ENCODE measurements at places on chromosomes 13 and 19.
A peak's percentile ranks its signal among the peaks of the same experiment; 100 is the strongest.

- DNase-seq, result peak; percentile 29
Observed at GRCh38 chr19:7293762-7294557, at the start of gene INSR. Gene INSR (minus strand): TSS chr19:7294414. CDS start chr19:7293891, 523 bp downstream.

DNA sequence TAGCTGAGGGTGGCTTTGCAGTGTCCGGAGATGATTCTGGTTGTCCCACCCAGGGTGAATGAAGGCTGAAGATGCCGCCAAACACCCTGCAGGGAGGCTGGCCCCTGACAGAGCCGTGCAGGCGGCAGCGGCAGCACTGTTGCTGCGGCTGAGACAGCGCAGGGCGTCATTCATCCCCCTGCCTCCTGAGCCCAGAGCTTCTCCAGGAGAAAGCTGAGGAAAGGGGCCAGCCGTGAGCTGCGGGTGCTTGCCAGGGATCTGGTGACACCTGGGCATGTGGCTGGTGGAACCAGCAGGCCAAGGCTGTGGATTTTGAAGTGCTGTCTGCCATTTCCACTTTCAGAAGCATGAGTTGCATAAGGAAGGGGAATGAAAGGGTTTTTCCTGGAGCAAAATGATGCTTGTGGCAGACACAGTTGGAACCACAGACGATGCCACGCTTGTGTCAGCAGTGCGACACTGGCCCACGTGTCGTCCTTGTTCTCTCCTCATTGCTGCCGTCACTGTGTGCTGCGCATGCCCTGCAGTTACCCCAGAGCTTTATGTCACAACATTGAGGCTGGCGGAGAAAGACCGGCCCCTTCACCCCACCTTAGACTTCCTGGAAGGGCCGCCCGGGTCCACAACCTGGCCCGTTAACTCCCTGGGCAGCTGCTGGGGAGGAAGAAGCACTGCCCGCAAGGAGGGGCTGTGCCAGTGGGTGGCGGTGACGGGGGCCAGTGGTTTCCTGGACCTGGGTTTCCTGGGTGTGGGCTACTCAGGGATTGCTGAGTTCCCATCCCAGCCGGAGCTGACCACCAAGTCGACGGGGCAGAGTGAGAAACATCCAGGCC, 22.7 kb downstream of the TFDP1 start:
- no peak for DNase-seq

DNA sequence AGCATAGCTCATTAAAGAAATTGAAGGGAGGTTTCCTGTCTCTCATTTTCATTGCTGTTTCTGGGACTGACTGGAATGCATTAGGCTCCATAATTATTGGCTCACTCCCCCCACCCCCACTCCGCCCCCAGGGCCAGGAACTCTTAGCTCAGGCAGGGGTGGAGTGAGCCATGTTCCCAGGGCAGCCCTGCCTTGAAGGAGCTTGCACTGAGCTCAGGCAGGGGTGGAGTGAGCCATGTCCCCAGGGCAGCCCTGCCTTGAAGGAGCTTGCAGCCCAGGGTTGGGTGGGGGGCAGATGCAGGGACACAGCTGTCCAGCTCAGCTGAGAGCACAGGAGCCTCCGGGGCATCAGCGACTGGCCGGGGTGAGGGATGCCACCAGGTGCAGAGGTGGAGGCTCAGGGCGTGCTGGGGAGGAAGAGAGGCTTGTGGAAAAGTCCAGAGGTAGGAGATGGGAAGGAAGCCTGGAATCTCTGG, 39.1 kb upstream of the TFDP1 start:
- DNase-seq, result no peak

DNA sequence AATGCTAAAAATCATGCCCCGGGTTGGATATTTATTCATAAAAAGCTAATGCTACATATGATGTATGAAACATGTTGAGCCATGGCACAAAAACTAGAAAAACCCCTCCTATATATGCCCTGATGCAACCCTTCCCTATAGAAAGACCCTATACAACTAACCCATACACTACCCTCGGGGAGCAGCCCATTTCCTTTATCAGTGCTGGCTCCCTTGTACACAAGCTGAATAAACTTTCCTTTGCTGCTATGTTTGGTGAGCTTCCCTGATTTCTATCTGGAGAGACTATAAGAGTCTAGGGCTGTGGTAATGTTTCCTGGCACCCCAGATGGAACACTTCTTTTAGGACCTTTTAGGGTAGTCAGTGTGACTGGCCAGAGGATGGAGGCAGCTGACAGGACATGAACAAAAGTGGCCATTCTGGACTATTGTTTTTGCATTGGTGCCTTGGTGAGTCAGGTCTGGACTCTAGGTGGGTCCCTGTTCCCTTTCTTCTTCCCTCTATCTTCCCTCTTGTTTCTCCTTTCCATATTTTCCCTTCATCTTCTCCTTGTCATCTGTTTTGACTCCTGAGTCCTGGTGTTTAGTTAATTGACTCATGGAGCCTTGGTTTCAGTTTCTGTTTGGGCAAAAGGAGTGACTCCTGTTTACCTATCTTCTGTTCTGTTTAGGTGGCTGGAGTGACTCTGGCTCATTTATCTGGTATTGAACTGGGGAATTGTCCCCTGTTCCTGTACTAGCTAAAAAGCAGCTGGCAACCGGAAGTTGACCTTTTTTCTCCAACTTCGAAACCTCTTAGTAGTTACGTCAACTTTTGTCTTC, 1321.8 kb upstream of the PCDH9 start:
- DNase-seq, result no peak

GRCh38 chr19:18001777-18002345, 6.1 kb upstream of the ARRDC2 start:
- DNase-seq, result no peak

DNA sequence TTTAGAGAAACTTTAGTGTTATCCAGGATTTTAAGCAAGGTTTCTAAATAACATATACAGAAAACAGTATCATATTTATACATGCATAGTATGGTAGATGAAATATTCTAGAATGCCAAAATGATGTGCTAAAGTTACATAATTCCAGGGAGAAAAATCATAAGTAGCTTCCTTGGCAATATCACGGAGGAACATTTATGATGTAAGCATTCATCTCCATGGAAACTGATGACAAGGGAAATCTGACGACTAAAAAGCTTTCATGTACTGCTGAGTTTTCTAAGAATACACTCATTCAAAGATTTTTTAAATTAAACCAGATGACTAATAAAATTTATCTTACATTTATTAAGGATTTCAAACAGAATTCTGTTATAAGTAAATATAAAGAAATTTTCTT, 4.7 kb downstream of the TEX30 start:
- DNase-seq, result no peak

DNA sequence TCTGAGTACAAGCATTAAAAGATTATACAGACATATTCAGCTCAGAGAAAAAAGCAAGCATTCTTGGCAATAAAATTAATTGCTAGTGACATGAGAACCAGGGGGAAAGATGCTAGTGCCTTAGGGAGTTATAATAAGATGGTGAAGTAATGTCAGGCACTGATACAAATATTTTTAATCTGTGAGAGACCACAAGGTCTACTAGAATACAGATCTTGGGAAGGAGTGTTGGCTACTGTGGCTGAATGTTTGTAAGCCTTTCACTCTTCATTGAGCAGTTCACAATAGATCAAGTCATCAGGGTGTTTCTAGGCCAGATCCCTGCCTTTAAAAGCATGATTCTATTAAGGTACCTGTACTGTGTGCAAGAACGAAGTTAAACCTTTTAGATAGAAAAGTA, 16.4 kb downstream of the FREM2 start:
- DNase-seq, result no peak

GRCh38 chr19:14346279-14346678, 35.0 kb upstream of the ADGRE5 start:
- no peak for DNase-seq

DNA sequence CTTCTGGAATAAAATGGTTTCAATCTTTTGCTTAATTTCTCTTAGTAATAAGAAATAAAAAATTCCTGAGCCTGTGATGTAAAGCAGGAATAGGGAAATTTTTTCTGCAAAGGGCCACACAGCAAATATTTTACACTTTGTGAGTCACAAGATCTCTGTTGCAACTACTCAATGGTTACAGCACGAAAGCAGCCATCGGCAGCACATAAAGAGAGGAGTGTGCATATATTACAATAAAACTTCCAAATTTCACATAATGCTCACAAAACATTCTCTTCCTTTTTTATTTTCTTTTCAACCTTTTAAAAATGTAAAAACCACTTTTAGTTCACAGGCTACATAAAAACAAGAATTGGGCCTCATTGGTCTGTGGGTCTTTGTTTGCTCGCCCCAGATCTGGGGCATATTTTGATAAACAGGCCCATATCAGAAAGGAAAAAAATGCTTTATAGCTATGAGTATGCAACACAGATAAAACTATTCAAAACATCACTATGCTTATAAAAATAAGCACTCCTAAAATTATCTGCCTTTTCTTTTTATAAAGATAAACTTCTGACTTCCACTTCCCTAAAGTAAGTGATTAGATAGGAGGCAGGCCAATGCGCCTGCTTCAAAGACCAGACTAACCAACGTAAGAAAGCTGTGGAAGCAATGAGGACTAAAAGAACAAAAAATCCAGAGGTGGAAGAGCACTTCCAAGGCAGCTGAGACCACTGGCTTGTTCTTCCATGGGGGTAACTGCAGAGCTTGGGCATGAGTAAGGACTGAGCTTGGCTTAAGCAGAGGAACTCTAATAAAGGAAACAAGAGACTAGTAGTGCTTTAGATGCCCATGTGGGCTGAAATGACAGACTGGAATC, 26.5 kb downstream of the MYCBP2 start:
- no peak for DNase-seq

DNA sequence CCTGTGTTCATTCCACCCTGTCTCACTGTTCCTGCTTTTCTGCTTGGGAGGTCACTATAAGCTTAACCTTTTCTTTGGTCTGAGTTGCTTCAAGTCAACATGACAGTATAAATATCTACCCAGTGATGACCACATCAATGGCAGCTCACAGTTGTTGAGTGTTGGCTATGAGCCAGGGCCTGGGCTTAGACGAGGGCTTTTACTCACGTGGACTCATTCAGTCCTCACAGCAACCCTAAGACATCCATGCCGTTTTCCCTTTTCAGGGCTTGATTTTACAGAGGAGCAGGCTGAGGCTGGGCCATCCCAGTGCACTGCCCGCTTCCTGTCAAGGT, 10.2 kb upstream of the CCDC97 start:
- DNase-seq, result no peak

- DNase-seq, result no peak
Observed at GRCh38 chr13:32468502-32469142, 40.7 kb upstream of the N4BP2L1 start.

DNA sequence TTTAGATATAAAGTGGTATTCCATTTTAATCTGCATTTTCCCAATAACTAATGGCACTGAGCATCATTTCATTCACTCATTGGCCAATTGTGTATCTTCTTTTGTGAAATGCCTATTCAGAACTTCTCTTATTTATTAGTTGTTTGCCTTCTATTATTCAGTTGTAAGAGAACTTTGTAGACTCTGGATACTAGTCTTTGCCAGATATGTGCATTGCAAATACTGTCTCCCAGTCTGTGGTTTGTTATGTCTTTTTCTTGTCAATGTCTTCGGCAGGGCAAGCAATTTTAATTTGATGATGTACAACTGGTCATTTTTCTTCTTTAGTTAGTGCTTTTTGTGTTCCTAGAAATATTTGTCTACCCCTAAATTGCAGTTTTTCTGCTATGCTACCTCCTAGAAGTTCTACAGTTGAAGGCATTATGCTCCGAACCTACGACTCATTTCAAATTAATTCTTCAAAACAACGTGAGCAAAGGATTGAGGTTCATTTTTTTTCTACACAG, 115.9 kb downstream of the TSHZ3 start:
- no peak for DNase-seq

DNA sequence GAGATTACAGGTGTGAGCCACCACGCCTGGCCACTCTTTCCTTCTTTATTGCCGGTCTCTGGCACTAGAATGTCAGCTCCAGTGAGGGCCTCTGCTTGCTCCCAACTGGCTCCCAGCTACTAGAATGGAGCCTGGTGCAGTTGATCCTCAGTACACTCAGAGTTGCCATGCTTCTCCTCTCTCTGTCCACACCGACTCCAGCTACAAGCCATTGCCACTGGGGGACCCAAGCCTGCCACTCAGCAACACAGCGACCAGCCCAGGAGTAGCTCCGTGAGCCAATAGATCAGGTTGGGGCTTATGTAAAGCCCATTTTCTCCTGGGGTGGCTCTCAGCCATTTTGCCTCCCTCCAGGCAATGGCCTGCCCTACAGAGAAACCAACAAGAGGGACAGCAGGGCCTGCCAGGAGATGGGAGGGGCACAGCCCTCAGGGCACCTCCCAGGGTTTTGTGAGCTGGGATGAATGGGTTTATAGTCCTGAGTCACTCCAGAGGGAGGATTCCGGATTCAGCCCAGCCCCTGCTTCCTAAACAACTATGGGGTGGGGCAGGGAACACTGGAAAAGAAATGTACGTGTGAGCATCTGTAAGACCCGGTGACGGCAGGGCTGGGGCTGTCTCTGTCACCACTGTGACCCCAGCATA, 36.5 kb downstream of the OPA3 start:
- DNase-seq, result no peak

- DNase-seq, result no peak
Observed at GRCh38 chr13:45926741-45927140, 75.2 kb upstream of the SIAH3 start.

DNA sequence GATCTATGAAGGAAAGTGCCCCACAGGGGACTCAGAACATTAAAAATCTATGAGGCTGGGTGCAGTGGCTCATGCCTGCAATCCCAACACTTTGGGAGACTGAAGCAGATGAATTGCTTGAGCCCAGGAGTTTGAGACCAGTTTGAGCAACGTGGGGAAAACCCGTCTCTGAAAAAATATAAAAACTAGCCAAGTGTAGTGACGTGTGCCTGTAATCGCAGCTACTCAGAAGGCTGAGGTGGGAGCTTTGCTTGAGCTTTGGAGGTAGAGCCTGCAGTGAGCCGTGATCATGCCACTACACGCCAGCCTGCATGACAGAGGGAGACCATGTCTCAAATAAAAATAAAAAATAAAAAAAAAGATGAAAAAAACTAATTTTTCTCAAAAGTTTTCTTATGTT, 1070.6 kb downstream of the PCDH9 start:
- no peak for DNase-seq

DNA sequence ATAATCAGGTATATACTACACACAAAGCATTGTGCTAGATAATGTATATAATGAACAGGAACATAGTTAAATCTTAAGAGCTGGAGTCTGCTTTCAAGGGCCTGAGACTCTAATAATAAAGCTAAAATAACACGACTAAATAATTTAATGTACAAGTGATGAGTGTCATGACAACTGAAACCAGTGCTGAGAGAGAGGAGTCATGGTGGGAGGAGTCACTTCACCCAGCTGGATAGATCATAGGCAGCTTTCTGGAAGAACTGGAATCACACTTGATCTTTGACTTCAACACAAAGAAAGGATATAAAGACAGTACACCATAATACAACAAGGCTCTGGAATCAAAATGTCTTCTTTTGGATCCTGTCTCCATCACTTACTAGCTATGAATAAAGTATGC, 7.1 kb downstream of the RBM26 start:
- DNase-seq, result no peak

- DNase-seq, result no peak
Observed at GRCh38 chr13:53241891-53242348, 213.3 kb downstream of the OLFM4 start.

DNA sequence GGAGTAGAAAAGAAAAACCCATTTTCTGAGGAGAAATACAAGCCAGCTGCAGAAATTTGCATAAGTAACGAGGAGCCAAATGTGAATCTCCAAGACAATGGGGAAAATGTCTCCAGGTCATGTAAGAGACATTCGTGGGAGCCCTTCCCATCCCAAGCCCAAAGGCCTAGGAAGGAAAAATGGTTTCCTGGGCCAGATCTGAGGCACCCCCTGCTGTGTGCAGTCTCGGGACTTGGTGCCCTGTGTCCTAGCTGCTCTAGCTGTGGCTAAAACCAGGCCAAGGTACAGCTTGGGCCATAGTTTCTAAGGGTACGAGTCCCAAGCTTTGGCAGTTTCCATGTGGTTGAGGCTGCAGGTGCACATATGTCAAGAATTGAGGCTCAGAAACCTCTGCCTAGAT, 444.9 kb downstream of the PCDH20 start:
- DNase-seq, result no peak

Measured in NCI-H1930 (cell line).